ENCODE measurements at places on chromosomes 7 and 10. TPM values are rescaled to one million over a fixed set of nuclear protein-coding genes. Genes with fewer than 3 reads are reported as not detected.

SORBS1 gene
- polyA plus RNA-seq = 35.2 TPM

ARHGAP22 gene
- polyA plus RNA-seq = 2.6 TPM

SEMA3E gene
- polyA plus RNA-seq = 37.2 TPM

CPA4 gene
- polyA plus RNA-seq = 0.68 TPM

MYOZ1 gene
- polyA plus RNA-seq = 2.7 TPM

DEPP1 gene
- polyA plus RNA-seq = 49.8 TPM

ACTR3C gene
- 4.7 TPM for polyA plus RNA-seq

PUS7 gene
- 33.9 TPM for polyA plus RNA-seq

HABP2 gene
- 0.34 TPM for polyA plus RNA-seq

NEUROD6 gene
- polyA plus RNA-seq = not detected

PRDX3 gene
- polyA plus RNA-seq = 204 TPM

ZNF33B gene
- 46.9 TPM for polyA plus RNA-seq

TMEM176B gene
- polyA plus RNA-seq = 16.6 TPM

CALHM1 gene
- 0.15 TPM for polyA plus RNA-seq

GNGT1 gene
- not detected for polyA plus RNA-seq

FBXW4 gene
- polyA plus RNA-seq = 43.8 TPM
